ENCODE measurements at places on chromosomes 3 and 15. TPM values are rescaled to one million over a fixed set of nuclear protein-coding genes. Genes with fewer than 3 reads are reported as not detected.

GRCh38 chr3:184295771-184296170, 3.3 kb upstream of the PSMD2 start:
- ATAC-seq: no peak

TNFAIP8L3 gene
- not detected for total RNA-seq

DNA sequence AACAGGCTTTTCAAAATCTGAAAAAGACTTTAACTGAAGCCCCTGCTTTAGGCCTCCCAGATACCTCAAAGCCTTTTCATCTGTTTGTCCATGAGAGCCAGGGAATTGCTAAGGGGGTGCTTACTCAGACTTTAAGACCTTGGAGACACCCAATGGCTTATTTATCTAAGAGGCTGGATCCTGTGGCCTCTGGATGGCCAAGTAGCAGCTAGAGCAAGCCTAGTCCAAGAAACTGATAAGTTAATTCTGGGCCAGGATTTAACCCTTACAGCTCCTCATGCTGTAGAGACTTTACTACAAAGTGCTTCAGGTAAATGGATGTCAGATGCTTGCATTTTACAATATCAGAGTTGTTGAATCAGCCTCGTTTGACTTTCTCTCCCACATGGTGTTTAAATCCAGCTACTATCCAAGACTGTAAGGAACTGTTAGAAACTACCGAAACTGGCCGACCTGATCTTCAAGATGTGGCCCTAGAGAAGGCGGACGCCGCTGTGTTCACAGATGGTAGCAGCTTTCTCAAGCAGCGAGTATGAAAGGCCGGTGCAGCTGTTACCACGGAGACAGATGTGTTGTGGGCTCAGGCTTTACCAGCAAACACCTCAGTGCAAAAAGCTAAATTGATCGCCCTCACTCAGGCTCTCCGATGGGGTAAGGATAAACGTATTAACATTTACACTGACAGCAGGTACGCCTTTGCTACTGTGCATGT, 3.3 kb downstream of the DET1 start:
- no peak for ATAC-seq

WNT5A gene
- not detected for total RNA-seq

- ATAC-seq: no peak
These were observed 50.6 kb upstream of the RASA2 start for GRCh38 chr3:141436180-141436579.

DNA sequence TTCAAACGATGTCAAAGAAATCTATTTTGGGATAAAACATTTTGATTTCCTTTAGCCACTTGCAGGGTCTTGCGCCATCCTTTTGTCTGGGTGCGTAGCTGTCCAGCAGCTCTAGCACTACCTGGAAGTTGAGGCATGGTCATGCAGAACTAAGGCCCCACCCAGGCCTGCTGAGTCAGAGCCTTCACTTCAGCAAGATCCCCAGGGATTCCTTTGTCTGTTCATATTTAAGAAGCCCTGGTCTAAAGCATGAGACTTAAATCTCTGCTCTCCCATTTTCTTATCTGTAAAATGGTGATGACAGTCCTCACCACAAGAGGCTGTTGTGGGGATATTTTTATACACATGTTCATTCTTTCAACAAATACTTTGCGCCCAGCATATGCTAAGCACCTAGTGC, 99.0 kb upstream of the CTDSPL start:
- ATAC-seq: no peak

CGGBP1 gene
- total RNA-seq: 100 TPM

DNA sequence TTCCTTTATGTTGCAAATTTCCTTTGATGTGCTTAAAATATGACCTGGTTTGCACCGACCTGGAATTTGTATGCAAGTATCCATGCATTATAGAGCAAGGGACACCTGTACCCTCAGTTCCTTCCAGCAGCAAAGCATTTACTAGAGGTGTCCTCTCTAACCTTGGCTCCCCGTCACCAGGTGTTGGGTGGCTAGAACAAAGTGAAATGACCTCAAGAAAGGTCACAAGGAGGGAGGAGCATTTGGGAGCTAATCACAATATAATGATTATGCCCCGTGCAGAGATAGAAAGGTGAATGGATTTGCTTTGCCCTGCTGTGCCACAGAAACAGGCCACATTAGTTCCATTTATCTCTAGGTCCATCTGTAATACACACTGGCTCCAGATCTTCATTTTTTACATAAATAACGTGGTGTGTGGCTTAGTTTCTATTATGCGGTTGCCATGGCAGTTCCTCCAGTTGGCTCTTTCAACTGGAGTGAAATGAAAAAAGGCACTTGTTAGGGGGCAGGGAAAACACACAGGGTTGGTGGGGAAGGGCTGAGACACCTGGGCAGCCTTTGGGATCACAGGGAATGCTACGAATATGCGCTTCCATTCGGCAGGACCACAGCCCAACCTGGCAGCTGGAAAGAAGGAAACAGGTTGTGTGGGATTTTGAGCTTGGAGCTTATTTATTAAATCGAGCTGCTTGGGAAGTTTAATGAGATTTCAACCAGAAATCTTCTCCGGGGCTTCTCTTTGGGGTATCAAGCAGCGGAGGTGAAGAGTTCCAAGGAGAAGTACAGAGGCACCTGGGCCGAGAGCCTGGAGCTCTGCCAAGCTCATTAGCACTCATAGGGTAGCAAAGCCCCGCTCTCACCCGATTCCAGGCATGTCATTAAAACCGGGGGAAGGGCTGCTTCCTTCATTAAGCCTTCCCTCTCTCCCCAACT, 233.5 kb upstream of the ST8SIA2 start:
- no peak for ATAC-seq

DNA sequence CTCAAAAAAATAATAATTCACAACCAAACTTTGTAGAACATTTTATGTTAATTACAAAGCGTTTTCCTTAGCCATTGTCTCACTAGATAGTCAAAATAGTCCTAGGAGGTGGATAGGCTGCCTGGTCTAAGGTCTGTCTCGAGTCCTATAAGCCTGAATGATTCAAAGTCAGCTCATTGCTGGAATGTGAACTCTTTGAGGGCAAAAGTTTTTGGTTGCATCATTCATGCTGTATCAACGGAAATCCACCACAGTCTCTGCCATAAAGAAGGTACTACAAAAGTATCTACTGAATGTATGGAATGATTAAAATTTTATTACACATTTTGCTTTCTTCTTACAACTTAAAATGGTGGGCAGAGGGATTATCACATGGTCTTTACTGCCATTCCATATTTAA, 387.3 kb upstream of the RARB start:
- ATAC-seq: no peak

TMEM44 gene
- 6.6 TPM for total RNA-seq

- no peak for ATAC-seq
These were observed 26.4 kb downstream of the ASB7 start for GRCh38 chr15:100628746-100629145.

SNTN gene
- not detected for total RNA-seq

- ATAC-seq: no peak
These were observed 111.8 kb downstream of the GABRB3 start for GRCh38 chr15:26661107-26661506.

COX17 gene
- 55.7 TPM for total RNA-seq

DNA sequence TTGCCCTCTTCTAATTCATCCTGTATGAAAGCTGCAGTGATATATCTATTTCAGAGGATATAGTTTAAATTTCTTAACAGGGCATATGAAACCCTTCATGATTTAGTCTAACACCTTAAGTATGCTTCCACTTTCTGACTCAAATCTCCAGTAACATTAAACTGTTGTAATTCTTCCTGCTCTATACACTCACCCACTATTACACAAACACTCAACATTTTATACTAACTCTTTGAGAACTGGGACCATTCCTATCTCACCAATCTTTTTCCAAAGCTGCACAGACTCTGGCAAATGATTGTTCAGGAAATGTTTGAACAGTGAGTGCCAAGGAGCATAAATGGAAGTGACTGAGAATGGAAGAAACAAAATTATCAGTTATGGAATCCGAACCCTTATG, 560.4 kb upstream of the DPPA4 start:
- no peak for ATAC-seq

GRCh38 chr3:123769356-123769743, 114.8 kb downstream of the MYLK start:
- no peak for ATAC-seq

CCR9 gene
- 0.19 TPM for total RNA-seq

DNA sequence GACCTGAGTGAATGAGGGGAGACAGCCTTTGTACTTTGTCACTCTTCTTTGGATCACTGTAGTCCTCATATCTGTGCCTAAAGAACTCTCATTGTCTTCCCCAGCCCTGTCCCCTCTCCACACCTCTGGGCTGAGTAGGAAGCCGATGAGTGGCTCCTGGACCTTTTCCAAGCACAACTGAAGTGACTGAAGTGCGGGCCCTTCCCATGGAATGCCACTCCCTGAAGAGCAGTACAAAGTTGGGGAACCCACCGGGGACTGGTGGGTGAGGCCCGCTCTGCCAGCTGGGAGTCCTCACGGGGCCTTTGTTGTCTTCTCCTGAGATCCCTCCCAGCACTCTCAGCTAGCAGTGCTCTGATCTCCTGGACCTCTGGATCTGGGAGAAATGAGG, 90.1 kb downstream of the AAGAB start:
- no peak for ATAC-seq

GRCh38 chr15:34214135-34214534, 4.2 kb upstream of the KATNBL1 start:
- no peak for ATAC-seq

EXD1 gene
- total RNA-seq: 0.16 TPM

SCAMP2 gene
- 87.1 TPM for total RNA-seq

NR2E3 gene
- total RNA-seq: not detected

DNA sequence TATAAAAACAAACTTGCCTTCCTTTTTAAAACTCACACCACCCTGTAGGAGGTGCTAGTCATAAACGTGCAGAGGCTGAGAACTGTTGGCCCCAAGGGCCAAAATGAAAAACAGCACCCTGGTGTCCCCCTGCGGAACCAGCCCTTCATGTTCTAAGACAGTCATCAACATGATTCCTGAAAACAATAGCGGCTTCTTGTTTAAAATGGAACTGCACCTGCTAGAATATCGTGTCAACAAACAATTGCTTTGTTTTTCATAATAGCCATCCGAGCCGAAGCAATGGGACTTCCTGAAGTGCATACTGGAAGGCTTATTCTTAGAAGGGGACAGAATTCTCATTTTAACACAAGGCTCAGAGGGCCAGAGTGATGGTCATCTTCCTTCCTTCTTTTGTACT, 43.7 kb downstream of the MECOM start:
- ATAC-seq: no peak

GRCh38 chr3:114619771-114620170, 325.9 kb downstream of the TIGIT start:
- no peak for ATAC-seq

DNA sequence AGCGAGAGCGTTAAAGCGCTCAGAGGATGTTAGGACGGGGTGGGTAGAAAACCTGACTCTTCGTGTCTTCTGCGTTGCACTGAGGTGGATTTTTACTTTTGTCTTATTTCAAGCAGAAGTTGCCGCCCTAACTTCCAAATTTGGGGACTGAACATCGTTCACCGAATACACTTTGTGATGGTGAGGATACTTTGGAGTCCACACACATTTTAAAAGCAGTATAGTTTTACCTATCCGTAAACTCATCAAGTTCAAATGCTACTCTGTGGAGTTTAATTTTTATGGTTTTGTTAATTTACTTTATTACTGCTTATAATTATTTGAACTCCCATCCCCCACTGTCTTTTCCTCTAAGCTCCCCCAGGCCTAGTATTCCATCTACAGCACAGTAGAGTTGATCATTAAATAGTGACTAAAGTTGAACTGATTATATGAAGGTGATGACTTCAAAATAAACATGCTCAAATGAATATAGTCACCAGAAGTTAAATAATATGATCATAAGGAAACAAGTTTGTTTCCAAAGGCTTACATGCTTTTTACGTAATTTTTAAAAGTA, 617 bp upstream of the EOGT start:
- no peak for ATAC-seq

- ATAC-seq: no peak
These were observed 38.4 kb upstream of the UBE2E2 start for GRCh38 chr3:23164746-23165145.

- no peak for ATAC-seq
These were observed 199.5 kb downstream of the GOLGA6L6 start for GRCh38 chr15:20341901-20342600.

- no peak for ATAC-seq
These were observed 226.0 kb downstream of the ZMAT3 start for GRCh38 chr3:178845420-178846118.

DNA sequence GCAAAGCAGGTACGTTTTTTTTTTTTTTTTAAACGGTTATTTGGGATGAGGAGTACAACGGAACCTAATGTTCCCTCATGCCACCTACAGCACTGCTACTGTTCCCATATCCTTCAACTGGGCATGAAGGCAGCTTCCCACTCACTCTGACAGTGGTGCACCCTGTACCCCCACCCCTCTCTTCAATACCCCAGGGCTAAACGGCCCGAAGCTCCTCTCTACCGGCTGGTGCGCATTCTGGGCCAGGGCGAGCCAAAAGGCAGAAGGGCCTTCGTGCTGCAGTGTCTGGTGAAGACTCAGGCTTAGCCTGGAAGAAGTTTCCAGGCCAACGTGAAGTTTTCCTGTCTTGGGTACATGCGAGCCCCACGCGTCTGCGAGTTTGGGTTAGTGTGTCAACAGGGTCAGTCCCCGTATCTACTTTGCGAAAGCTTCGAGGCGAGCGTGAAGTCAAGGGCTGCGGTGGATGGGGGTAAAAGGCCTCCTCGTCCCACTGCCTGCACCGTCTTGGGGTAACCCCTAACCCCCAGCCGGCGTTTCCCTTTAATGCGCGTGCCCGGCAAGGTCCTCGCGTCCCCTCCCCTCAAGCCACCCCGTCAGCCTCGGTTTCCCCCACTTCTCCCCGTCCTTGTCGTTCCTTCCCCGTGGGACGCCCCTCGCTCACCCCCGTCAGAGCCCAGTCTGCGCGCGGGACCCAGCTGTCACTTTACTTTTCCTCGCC, 765 bp upstream of the UBE2E2 start:
- peak; percentile 40 for ATAC-seq

TGM4 gene
- total RNA-seq: not detected

GRCh38 chr3:123637841-123638240, 53.0 kb upstream of the HACD2 start:
- ATAC-seq: no peak

DNA sequence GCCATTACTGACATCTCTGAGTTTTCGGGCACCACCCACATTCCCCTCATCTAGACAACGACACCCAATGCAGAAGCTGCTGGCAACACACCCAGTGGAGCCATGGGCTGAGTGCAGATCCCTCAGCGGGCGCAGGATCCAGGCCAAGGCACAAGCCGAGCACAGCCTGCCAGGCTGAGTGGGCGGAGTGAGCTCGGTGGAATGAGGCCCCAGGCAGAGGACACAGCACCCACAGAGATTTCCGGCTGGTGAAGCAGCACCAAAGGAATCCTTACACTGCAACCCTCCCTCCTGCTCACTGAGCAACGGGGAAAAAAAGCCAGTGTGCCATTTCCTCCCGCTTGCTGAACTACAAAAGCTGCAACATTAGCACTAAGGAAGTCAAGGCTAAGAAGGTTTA, 34.3 kb downstream of the ZMAT3 start:
- ATAC-seq: peak; percentile 99

GRCh38 chr3:159069866-159070425, 268.1 kb downstream of the MFSD1 start:
- ATAC-seq: no peak

- no peak for ATAC-seq
These were observed 4.5 kb upstream of the CPEB1 start for GRCh38 chr15:82651708-82652107.

CPLX3 gene
- total RNA-seq: 0.15 TPM

All from activated T-helper 17 cell treated with anti-CD3 and anti-CD28 coated beads, Interleukin-2, amount 50 U/mL, for 72 hours (primary cell).